Suppressor macrophage treated with lipopolysaccharide for 1 hour (primary cell): ENCODE measurements at places on chromosomes 11 and 22.

DNA sequence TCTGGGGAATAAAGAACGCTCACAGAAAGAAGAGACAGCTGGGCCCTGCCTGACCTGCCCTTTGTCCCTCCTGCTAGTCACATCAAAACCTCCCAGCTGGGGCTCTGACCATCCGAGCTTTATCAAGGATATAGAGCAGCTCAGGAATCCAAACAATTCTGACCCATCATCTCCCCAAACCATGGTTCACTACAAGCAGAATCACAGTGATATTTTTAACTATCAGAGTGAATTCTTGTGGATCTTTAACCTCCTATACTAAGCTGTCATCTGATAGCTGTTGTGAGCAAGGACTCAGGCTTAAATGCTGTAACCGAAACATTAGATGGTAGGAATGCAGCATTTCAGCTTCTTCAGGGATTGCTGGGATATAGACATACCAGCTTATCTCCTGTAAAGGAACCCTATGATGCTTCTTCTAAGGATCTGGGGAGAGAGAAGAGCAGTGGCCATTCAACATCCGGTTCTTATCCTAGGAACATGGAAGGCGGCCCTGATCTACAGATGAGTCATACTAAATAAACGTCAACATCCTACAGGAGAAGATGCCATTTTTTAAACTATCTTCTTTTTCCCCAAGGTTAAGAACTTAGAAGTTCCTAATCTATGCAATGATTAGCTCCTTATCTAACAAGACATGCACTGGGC lies 84.7 kb upstream of the AKIP1 start:
- no peak for DNase-seq

- no peak for DNase-seq
These were observed 132.4 kb upstream of the ANO3 start for GRCh38 chr11:26199331-26200095.

GRCh38 chr22:42959576-42960509 lies 55.1 kb downstream of the PACSIN2 start:
- peak; percentile 68 for DNase-seq

- DNase-seq, result peak; percentile 46
These were observed 1.5 kb downstream of the HIPK3 start for GRCh38 chr11:33258631-33259205.

- no peak for DNase-seq
These were observed 83.5 kb upstream of the WNT7B start for GRCh38 chr22:46060292-46061123.
